ENCODE measurements at places on chromosomes 3 and 15.

DNA sequence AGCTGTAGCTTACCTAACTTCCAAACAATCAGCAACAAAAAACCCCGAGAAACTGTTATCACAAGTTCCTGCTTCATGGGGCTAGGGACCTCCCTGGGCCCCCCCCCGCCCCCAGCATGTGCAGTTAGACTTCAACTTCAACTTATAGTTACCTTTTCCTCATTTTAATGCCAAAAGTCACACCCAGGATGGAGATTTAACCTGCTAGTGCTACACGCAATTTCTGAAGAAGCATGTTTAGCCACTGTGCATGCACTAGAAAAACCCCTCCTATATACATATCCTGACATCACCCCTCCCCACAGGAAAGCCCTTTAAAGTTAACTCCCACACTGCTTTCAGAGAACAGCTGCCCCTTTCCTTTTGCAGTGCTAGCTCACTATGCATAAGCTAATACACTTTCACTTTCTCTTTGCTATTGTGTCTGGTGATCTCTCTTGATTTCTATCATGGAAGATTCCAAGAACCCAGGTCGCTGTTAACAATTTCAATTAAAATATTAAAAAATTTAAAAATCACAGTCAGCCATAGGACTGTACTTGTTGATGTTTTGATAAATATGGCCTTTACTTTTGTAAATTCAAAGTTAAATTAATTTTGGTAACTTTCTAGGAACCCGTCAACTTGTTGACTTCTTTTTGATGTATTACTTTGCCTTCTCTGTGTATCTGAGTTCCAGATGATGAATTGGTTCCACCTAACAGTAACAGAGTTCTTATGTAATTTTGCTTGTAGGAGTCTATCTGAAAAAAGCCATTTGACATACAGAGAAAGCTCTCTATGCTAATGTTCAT, 75.2 kb upstream of the ACAD9 start:
- DNase-seq: peak; percentile 64

- peak; percentile 8 for DNase-seq
Observed at GRCh38 chr15:69599271-69599670, 146.7 kb downstream of the RPLP1 start.

DNA sequence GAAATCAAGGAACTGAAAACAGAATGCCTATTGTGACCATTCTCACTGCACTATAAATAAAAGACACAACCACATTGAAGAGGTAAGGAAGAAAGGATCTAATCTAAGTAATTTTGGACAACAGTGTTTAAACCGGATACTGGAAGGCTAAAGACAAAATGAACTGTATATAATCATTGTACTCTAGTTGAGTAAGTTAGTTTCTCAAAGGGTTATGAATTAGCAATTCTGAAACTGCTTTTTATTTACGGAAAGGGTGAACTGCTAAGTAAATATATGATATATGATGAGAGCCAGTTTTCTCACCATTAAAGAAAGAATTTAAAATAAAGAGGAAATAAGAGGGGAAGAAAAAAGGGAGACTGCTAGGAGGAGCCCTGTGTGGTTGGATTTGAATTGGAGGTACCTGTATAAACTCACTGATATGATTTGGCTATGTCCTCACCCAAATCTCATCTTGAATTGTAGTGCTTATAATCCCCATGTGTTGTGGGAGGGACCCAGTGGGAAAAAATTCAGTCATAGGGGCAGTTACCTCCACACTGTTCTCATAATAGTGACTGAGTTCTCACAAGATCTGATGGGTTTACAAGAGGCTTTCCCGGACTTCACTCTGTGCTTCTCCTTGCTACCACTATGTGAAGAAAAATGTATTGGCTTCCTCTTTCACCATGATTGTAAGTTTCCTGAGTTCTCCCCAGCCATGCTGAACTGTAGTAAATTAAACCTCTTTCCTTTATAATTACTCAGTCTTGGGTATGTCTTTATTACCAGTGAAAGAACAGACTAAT, 607.7 kb downstream of the PYDC2 start:
- DNase-seq: no peak

GRCh38 chr3:128532012-128532983, 39.3 kb upstream of the GATA2 start:
- DNase-seq: no peak

- DNase-seq: no peak
Observed at GRCh38 chr3:169969174-169970095, 2.8 kb downstream of the SEC62 start.

GRCh38 chr3:23761440-23761896, 44.3 kb upstream of the UBE2E1 start:
- DNase-seq: no peak

GRCh38 chr3:27610800-27611525, 111.2 kb downstream of the EOMES start:
- no peak for DNase-seq

DNA sequence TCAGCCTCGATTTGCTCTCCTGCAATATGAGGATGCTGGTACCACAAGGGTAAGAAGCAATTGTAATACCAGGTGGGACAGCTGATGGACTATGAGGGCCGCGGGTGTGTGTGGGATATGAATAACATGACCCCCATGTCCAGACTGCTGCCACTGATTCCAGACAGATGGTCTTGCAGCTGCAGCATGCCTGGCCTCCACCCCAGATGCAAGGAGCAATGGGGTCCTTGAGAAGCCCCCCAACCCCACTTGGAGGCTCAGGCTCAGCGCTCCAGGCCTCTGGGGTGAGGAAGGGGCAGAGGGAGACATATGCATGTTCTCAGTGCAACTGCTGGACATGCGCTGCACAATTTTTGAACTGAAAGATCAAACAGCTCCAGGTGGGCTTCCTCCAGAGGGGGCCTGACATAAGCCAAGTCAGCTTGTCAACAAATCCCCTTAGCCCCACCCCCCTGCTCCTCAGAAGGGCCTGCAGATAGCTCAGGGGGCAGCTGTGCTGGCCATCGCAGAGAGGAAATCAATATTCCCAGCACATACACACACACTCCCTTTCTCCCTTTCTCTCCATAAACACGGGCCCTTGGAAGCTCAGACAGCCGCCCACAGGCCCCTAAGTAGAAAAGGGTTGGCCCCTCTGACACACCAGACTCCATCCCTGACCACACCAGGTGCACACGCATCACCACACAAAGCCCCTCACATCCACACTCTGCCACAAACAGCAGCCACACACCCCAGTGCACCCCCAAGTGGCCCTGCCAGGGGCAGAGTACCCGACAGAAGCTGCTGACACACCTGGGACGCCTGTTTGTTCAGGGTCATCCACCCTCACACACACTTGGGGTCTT, 107.0 kb downstream of the IQSEC1 start:
- DNase-seq: no peak

DNA sequence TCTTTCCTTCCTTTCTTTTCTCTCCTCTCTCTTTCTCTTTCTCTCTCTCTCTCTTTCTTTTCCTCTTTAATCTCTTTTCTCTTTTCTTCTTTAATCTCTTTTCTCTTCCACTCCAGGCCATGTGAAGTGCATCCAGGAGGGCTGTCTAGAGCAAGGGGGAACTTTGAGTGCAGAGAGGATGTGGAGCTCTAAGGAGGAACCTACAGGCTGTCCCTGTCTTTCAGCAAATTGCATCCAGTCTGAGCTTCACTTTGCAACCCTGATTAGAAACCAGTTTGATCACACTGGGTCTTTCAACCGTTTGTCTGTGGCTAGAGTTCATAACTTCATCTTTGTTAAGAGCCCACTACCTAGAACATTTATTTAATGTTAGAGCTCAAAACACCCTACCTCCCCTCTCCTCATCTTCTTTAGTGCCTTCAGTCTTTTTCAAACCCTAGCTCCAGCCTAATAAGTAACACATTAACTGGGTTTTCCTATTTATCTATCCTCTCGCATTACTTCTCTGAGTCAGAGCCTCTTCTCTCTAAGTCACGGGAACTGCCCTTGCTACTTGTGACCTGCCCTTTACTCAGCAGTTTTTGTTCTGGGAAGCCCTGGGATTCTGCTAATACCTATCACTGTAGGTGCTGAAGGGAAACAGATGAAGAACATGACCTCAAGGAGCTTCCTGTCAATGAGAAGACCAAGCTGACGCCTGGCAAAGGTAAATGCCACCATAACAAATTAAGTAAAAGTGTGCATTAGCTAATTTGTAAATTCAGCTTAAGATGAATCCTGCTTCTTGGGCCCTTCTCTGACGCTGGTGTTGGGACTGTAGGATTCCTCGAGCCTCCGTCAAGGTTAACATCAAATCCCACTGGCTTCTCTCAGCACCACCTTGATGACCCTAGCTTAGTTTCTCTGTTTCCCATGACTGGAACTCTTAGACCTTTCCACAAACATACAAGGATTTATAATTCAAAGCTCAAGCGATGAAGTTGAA, at the start of gene GCNT3:
Gene GCNT3, plus strand, starts transcription at position 508 of the 985 bp plus-strand sequence. CDS start 6,456 bp downstream, outside the sequence.
- DNase-seq: no peak

DNA sequence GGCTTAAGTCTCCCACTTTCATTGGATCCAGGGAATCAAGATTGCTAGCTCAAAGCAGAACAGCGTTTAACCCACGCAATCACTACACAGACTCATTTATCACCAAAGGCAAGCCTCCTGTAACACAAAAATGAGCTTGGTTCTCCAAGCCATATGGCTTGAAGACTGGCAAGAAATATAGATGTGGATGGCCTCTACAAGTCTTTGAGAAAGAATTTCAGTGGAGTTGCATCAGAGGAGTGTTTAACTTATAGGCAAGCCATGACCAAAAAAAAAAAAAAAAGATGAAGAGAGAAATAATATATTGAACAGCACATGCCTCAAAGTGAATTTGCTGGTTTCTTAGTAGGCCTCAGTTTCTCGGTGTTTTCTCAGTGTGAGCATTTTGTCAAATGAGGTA, 27.3 kb downstream of the PDZRN3 start:
- no peak for DNase-seq

DNA sequence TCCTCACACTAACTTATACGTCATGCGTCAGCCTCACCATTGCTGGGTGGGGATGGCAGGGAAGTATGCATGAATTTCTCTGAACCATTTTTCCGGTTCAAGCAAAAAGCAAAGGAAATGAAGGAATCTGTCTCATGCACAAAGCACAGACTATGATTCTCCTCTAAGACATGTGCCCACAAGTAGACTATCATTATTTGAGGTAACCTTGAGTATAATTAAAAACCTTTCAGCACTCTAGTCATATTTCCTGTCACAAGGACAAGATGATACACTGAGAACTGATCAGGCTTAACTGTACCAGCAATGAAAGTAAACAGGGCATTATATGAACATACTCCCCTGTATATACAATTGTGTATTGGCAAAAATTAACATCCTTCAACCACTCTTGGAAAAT, 56.7 kb upstream of the TSC22D2 start:
- DNase-seq: no peak

- DNase-seq: no peak
Observed at GRCh38 chr3:178551916-178552321, 15.7 kb downstream of the KCNMB2 start.

DNA sequence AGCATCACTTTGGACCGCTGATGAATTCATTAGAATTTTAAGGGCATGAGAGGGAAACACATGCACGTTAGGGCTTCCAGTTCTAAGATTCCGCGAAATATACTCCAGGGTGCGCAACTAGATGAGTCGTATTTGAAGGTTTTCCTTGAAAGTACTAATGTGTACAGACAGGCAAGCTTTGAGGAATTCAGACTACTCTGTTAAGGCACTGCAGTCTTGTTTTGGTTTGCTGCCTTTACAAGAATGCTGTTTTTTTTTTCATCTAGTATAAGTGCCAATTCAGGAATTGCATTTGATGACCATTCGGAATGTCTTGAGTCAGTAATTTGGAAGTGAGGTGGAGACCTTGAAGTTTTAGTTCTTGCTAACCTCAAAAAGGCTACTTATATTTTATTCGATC, 19.1 kb downstream of the TRNT1 start:
- DNase-seq: no peak

DNA sequence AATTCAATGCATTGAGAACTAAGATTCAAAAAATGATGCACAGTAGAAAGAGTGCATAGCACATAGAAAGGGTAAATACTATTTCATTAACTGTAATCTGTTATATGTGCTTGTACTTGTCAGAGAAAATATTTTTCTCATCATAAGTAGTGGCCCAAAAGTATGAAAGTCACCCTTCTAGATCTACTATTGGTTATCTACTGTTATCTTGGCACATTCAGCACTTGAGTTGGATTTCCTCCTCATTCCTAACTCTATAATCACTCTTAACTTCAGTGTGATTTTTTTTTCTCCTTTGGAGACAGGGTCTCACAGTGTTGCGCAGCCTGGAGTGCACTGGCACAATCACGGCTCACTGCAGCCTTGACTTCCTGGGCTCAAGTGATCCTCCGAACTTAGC, 194.4 kb downstream of the PCCB start:
- no peak for DNase-seq

- no peak for DNase-seq
Observed at GRCh38 chr15:77546870-77547269, 85.8 kb downstream of the LINGO1 start.

DNA sequence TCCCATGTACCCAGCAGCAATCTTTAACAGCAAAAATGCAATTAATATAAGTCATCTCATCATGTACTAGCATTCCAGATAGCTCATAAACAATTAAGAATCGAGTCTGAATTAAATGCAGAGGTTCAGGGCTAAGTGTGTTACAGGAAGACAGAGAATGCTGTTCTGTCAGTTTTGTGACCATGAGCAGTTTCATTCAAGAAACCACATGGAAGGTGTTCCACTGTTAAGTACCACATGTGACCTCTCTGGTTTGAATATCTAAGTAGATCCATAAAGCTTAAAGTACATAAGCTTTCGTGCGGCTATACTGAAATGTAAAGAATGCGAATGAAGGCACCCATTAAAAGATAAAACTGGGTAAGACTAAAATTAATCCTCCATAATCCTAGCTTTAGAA, 272.3 kb downstream of the IL5RA start:
- no peak for DNase-seq

DNA sequence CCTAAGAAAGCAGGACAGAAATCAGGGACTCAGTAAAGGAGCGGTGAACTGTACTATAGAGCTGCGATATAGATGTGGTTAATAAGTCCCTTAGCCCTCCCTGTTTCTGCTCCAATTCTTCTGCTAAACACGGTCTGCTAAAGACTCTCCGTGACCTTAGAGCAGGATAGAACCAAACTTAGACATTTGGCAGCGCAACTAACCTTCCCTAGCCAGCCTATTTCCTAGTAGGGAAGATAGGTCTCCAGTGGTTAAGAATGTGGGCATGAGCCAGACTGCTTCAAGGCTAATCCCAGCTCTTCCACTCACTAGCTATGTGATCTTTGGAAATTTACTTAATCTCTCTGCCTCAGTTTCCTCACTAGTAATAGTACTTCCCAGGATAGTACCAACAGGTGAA, 193.6 kb upstream of the IL12A start:
- DNase-seq: no peak

All from stimulated activated CD4-positive, alpha-beta T cell treated with anti-CD3 and anti-CD28 coated beads, Interleukin-2, amount 100 ng/mL, for 24 hours (primary cell).